ENCODE measurements at places on chromosomes 3 and 15.

DNA sequence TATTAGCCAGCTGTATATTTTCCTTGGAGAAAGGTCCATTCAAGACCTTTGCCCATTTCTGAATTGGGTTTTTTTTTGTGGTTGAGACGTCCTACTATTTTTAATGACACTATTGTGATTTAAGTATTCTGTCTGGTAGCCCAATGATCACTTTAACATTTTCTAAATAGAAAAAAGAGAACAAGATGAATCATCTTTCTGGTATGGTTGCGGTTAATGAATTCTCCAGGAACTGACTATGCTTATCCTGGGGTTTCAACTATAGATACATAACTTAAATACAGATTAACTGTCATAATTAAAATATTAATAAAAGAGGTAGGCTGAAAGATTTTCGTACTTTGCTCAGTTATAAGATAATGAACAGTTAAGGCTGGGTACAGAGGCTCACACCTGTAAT, 51.9 kb downstream of the PBRM1 start:
- DNase-seq, result no peak

- no peak for DNase-seq
These were observed 23.8 kb downstream of the NEDD4 start for GRCh38 chr15:55969582-55969981.

- DNase-seq, result no peak
These were observed 71.5 kb upstream of the LPP start for GRCh38 chr3:188082450-188082849.

DNA sequence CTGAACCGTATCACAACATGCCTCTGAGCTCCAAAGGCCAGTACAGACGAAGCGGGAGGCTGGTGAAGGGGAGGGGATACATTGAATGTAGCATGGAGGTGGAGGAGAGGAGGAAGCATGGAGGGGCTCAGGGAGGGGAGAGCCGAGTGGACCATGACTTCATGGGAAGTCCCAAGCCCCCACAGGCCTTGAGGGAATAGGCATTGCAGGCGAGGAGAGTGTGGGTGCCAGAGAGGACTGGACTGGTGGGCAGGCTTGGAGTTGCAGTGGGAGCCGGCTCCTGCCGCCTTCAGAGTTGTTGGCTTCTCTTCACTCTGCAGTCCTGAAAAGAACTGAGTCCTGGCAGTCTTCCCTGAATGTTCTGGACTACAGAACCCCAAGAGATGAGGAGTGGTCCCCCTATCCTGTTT, 3.3 kb upstream of the RNU6-1 start:
- DNase-seq, result no peak

GRCh38 chr3:164306042-164306441, 772.3 kb downstream of the SI start:
- DNase-seq, result no peak

Data from amygdala (tissue), 56 donors.